ENCODE measurements at places on chromosomes 7 and 10.

DNA sequence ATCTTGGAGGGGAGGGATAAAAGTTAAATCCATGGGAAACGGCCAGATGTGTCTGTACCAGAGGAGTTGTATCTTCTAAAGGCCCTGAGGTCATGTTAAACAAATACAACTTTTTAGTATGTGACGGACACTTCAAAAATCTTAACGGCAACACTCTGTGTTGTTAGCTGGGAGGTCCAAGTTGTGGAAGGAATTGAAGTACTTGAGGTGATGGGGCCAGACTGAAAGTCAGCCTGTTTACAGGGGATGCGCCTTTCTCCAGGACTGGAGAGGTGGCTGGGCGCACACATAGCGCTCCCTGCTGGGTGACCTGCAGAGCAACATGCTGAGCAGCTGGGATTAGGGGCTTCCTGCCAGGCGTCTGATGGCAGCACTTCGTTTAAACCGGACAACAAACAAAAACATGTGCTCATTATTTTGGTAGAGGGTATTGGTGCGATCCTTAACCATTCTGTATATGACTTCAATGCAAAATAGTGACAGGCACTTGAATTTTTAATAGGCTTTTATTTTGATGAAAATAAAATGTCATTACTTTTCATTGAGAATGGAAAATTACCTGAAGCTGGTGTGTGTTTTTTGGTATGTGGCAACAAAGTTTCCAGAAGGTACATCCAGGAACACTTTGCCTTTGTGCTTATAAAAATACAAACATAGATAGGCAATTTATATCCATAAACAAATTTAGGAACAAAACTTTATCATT, 198.2 kb downstream of the MLLT10 start:
- DNase-seq, result peak; percentile 29

- no peak for DNase-seq
Measured at GRCh38 chr10:22927166-22927565, 687 bp upstream of the ARMC3 start.

DNA sequence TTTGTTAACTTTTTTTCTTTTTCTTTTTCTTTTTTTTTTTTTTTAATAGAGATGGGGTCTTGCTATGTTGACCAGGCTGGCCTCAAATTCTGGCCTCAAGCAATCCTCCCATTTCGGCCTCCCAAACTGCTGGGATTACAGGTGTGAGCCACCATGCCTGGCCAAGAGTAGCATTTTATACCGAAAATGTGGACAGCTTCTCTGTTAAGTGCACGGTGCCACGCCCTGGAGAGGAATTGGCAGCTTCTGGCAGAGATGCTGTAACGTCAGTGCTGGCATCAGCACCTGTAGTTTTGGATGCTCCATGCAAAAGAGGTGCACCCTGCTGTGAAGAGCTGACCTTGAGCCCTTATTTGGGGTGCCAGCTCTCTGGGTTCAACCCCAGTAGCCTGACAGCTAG, 18.2 kb downstream of the IL15RA start:
- DNase-seq, result no peak

GRCh38 chr7:2437537-2438148, 34.2 kb downstream of the CHST12 start:
- no peak for DNase-seq

DNA sequence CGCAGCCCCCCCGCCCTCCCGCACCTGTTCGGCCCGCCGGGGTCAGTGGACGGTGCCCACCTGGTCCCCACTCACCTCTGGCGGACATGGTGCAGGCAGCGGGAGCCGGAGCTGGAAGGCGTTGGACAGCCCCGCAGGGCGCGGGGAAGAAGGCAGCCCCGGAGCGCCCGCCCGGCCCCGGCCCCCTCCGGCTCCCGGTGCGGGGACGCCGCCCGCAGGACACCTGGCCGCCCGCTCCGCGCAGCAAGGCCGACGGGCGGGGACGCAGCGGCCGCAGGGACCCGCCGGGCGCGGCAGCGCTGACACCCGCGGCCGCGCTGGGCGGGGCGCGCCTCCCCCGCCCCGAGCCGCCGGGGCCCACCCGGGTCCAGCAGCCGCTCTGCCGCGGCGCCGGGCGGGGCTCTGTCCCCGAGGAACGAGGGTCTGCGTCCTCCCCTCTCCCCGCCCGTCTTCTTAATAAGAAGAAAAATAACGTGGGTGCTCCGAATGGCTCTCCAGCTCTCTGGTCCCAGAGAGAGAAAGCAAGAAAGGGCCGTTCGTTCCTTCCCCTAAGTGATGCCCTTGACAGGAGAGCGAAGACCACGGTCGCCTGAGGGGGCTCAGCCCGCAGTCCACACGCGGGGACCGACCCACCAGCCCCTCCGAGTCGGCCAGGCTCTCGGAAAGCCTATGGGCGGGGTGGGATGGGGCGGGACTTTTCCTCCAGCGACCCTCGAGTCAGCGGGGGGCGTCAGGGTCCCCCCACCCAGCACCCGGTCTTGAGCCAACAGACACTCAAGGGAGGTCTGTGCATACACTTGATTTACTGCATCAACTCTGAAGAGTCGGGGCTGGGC, 53.4 kb upstream of the FHIP2A start:
- DNase-seq, result no peak

- DNase-seq, result no peak
Measured at GRCh38 chr10:86715156-86715795, 41.1 kb upstream of the BMPR1A start.

- no peak for DNase-seq
Measured at GRCh38 chr10:6244510-6244909, 41.8 kb downstream of the PFKFB3 start.

GRCh38 chr10:76631884-76632766, 1005.5 kb downstream of the KCNMA1 start:
- DNase-seq, result no peak

GRCh38 chr7:14886533-14886932, 16.0 kb downstream of the DGKB start:
- no peak for DNase-seq

Data from AML-193 (cell line).